ENCODE measurements at places on chromosomes 2 and 18.
A peak's percentile ranks its signal among the peaks of the same experiment; 100 is the strongest.

DNA sequence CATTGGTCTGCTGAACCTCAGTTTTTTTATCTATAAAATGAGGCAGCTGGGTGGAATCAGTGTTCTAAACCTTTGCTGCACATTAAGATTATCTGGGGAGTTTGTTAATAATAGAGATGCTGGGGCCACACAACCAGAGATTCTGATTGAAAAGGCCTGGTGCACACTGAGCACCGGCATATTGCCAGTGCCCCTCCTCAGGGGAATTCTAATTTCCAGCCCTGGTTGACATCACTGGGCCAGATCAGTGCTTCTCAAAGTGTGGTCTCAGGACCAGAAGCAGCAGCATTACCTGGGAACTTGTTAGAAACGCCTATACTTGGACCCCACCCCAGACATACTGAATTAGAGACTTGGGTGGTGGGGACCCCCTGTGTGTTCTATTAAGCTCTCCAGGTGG, 112.5 kb downstream of the SETBP1 start:
- DNase-seq = no peak

GRCh38 chr2:130824492-130825061, 12.1 kb upstream of the ARHGEF4 start:
- peak; percentile 54 for DNase-seq

GRCh38 chr2:165720511-165720910, 73.5 kb downstream of the GALNT3 start:
- no peak for DNase-seq

DNA sequence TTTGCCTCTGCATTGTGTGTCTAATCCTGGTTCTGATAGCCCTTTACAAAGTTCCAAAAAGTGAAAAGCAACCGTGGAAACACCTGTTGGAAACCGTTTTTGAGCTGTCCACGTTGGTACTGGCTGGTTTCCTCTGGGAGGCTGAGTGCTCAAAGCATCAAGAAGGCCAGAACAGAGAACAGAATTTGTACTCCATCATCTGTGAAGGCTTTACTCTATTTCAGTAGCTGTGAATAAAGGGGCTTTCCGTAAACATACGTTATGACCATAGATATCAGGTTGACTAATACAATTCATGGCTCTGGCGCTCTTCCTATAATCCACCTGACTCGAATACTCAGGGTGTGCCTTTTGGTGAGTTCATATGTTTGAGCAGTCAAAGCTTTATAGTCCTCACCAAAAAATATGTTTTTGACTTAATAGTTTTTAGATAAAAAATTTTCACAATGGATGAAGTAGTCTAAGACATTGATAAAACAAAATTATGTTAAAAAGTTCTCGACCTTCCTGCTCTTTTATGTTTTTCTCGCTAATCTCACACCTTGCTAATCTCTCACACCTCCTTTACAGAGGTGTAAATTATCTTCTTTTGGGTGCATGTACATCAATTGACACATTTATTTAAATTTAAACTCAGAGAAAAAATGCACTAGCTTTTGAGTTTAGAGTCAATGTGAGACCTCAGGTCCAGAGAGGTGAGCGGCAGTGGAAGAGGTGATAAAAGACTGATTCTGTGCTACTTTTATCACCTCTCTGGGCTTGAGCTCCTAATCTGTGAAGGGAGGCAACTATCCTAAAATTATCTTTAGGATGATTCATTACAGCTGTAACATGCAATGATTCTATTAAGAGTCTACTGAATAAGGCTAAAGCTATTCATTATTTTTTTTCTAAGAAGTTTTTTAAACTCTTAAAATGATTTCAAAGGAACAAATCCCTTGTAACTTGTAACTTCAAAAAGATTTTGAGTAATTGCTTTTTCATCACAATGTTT, 65.3 kb downstream of the CXCR4 start:
- DNase-seq = no peak

- no peak for DNase-seq
Observed at GRCh38 chr2:239249776-239250175, 151.0 kb downstream of the HDAC4 start.

DNA sequence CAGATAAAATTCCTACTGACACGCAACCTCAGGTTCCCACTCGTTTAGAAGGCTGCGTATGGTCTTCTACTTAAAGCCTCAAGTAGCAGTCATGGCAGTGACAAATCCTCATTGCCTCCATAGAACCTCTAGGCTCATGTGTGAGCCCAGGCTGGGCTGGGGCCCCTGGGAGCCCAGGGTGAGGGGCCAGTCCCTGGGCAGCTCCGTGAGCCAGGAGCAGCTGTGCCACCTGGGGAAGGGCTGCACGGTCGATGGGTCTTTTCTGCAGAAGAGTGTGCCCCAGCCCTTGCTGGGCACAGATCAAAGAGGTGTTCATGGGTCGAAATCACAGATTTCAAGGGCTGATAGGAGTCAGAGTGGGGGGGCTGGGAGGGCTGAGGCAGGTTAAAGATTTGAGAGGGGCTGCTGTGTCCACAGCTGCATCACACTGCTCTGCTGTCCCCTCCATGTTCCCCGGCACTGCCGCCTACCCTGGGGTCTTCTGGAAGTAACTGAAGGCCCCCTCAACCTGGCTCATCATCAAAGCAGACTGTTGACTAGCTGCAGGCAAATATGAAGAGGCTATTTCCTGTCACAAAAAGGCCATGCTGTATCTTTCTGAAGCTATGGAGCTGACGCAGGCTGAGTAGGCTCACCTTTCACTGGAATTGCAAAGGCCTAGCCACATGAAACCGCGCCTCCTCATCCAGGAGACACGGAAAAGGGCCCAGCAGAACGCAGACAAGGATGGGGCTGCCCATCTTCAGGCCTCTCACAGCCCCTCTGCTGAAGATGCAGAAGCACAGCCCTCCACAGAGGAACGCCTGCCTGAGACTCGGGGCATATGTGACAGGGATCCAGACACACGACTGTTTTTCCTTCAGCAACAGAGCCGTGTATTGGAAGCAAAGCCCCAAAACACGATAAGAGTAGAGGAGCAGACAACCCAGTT, 35.7 kb upstream of the ALPP start:
- no peak for DNase-seq

- no peak for DNase-seq
Observed at GRCh38 chr2:3180082-3180908, 197.3 kb downstream of the EIPR1 start.

DNA sequence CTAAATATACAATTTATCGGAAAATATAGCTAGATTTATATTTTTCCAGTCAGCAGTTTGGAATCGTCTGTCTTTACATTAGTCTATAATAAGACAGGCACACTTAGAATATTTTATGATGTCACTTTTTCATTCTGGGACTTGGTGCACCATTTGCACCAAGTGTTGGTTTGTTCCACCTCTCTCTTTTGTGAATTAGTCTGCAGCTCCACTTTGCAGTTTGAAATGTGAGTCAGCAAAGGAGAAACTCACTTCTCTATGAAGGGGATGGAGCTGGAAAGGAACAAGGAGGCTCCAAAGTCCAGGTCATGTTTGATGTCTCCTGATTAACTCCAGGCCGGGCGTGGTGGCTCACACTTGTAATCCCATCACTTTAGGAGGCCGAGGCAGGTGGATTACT, 63.8 kb upstream of the RTN4 start:
- DNase-seq = no peak

DNA sequence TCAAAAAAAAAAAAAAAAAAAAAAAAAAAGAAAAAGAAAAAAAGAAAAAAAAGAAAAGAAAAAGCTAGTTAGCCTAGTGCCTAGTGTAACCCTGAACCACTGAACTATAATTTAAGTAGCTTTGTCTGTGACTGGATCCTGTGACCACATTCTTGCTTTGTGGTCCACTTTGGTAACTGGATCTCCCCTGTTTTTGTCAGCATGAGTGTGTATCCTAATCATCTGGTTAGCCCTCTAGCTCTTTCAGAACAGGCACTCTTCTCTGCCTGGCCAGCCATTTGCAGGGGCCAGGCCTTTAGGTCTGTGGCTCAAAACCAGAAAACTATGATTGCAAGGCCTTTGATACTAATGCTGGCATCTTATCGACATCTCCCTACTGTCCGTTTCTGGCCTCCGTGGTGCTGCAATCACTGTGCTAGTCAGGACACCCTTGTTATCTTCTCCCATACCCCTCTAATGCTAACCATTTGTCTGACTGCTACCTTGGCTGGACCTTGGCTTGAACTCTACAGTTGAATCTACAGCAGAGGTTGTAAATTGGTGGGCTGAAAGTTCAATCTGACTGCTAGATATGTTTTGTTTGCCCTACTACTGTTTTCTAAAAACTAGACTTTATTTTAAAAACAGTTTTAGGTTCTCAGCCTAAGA, 40.5 kb downstream of the RBKS start:
- no peak for DNase-seq

DNA sequence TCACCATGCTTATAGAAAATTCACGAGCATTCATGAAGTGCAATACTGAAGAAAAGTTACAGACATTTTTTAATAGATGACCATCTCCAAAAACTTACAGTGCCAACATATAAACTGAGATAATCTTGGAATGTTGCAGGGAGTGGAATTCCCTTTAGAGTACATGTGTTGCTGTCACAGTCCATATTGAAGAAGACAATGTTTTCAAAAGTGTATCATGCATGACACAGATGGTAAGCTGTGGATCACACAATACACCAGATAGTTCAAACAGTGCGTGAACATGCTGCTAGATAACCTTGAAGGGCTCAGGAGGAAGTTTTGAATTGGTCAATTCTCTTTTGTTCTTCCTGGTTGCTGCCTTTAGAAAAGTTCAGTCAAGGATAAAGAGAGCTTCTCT, 1644.3 kb upstream of the NXPH2 start:
- no peak for DNase-seq

GRCh38 chr18:2009942-2010697, 561.2 kb downstream of the METTL4 start:
- no peak for DNase-seq

GRCh38 chr18:35282353-35282752, 7.7 kb downstream of the ZSCAN30 start:
- DNase-seq = no peak

DNA sequence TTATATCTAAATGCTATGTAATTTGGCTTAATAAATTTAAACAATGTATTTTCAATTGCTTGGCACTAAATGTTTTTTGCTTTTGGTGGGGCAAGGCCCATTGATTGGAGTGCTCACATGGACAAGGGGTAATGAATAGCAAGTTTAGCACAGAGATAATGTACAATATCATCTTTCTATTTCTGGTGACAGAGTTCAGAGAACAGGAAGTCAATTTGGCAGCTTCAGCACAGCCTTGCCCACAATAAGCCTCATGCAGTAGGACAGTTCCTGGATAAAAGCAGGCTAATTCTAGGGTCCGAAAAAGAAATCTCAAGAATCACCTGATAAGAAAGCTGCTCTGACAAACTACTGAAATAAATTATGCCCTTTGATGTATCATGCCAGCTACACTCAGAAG, 443.9 kb upstream of the FSHR start:
- no peak for DNase-seq

- DNase-seq = no peak
Observed at GRCh38 chr2:21220930-21221329, 97.2 kb downstream of the TDRD15 start.

DNA sequence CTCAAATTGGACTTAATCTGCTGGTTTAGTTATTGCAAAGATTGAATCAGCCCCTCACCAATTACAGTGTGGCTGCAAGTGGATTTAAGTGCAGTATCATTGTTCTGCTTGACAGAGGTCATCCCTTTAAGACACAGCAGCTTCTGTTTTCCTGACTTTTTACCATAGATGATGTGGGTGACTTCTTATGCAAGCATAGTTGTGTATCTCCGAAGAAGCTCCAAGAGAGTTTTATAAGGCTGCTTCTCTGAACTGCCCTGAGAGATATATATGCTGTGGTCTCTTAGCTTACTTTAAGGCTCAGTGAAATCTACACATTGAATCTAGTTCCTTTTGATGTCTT, 3.5 kb downstream of the TRIB2 start:
- no peak for DNase-seq

DNA sequence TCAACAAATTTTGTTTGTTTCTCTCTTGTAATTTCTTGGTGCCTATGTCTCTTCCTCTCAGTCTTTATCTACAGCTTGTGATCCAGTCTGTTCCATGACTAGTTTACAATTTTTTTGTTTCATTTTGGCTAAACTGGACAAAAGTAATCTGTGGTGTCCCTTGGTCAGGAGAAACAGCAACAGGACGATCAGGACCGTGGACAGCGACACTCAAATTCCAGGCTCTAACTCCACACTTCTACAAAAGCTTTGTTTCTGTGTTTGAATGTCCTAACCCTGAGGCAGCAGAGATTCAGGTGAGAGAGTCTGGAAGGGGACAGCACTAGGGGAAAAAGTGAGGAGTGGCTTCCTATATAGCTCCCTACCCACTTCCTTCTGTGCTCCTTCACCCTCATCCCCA, 593.3 kb upstream of the FANCL start:
- DNase-seq = no peak

GRCh38 chr2:106521016-106521415, 33.9 kb downstream of the CD8B2 start:
- DNase-seq = no peak

- DNase-seq = no peak
Observed at GRCh38 chr2:67625690-67626475, 228.8 kb downstream of the ETAA1 start.

DNA sequence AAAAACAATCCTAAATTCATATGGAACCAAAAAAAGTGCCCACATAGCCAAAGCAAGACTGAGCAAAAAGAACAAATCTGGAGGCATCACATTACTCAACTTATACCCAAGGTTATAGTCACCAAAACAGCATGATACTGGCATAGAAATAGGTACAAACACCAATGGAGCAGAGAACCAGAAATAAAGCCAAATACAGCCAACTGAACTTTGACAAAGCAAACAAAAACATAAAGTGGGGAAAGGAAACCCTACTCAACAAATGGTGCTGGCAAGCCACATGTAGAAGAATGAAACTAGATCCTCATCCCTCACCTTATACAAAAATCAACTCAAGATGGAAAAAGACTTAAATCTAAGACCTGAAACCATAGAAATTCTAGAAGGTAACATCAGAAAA, 40.5 kb downstream of the CRYGD start:
- no peak for DNase-seq

GRCh38 chr2:67997903-67998302, 64.9 kb downstream of the C1D start:
- no peak for DNase-seq

DNA sequence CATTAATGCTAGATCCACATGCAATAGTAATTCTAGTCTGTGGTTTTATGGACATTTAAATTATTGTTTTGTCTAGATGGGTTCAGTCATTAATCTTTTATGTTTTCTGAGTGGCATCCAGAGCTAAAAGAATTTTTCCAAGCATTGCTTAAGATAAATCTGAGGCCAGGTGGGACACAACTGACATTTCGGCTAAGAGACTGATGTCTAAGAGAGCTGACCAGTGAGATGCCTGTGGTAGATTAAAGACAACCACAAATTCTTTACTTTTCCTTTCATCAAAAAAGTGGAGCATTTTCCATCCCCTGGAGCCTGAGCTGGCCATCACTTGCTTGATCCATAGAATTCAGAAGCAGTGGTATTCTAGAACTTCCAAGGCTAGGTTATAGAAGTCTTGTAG, 182.2 kb downstream of the NRP2 start:
- no peak for DNase-seq
